ENCODE measurements at places on chromosomes 11 and 22.

- no peak for DNase-seq
Observed at GRCh38 chr22:50399751-50400331, 56.7 kb downstream of the PPP6R2 start.

GRCh38 chr11:111795334-111795985 lies 29.3 kb upstream of the PPP2R1B start:
- no peak for DNase-seq

GRCh38 chr11:65308281-65308891 lies 6.3 kb upstream of the CDC42EP2 start:
- DNase-seq = no peak

DNA sequence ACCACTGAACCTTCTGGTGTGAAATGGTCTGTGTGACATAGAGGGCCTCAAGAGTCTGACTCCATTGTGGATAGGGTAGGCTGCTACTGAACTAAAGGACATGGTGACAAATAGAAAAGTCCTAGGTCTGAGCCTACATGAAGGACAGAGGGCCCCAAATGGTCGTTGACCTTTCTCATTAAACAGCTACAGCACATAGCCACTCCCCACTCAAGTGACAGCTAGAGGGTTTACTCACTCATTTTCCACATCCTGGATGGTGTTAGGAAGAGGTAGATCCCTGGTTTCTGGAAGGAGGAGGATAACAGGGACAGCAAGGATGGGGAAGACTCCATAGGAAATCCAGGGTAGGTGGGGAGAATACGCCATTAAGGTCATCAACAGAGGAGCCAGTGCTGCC lies 63.3 kb downstream of the SLC22A24 start:
- no peak for DNase-seq

DNA sequence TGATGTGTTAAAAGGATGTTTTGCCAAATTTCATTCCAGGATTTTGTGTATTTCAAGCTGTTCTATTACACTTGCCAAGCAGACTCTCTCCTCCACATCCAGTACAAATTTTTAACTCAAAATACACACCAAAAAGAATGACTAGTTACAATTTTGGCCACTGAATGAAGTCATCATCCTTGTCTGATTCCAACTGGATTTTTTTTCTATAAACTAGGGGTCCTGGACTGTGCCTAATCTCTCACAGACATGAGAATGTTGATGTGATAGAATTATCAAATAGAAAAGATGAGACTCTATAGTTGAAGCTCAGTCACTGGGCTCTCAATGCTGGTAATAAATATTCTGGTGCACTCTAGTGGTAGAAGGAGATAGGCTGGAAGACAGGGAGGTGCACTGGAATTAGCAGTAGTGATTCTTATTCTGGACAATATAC lies 85.8 kb downstream of the FANCF start:
- DNase-seq = no peak

DNA sequence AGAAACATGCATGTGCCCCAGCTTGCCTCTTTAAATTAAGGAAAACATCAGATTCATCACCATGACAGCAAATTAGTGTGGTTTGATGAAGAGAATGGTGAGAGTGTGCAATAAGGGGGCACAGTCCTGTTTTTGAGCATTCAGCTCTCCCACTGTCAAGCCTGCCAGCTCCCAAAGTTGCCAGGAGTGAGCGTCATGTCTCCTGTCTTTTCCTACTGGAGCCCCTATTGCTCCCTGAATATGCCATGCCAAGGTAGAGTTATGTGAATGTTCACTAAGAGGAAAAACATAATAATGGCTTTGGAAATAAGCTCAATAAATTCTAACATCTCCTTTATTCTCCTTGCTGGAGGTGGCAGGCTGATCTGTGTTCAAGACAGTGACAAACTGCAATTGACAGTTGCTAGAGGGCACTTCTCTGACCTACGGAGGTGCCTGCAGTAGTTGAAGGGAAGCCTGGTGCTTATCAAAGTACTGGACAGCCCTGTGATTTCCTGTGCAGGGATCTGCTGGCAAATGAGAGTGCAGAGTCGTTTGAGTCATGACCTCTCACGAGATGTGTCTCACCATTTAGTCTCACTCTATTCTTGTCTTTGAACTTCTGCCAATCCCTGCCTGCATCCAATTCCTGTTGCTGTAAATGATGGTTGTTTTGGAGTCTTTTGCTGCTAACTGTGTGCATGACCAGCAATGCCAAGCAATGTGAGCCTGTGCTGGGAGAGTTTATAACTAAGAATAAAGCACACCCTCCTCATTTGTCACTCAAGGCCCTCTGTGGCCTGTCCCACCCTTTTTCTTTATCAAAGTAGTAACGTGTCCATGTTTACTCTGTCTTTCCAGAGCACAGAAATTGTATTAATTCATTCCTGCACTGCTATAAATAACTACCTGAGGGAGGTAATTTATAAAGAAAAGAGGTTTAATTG lies 34.8 kb downstream of the MRGPRX2 start:
- DNase-seq = no peak

DNA sequence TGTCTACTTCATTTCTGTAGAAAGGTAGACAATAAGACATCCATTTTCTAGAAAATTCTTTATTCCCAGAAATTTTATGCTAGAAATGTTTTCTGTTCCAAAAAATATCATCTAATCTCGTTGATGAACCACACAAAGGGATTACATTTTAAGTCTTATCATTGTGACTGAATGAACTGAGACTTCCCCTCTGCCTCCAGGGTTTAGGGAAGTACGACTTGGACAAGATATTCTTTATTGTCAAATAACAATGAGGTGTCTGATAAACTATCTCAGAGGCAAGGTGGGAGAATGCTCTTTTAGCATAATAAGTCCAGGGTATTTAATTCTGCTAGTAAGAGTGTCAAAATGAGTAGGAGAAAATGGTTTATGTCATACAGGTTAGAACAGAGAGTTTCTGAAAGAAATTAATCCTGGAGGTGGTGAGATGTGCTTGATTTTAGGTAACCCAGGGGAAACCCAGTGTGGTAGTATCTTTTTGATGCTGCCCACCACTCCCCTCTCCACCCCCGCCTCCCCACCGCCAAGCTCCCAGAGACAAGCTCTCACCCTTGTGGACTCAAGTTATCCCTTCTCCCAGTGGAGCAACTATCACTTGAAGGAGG lies 100.6 kb downstream of the CD44 start:
- no peak for DNase-seq

DNA sequence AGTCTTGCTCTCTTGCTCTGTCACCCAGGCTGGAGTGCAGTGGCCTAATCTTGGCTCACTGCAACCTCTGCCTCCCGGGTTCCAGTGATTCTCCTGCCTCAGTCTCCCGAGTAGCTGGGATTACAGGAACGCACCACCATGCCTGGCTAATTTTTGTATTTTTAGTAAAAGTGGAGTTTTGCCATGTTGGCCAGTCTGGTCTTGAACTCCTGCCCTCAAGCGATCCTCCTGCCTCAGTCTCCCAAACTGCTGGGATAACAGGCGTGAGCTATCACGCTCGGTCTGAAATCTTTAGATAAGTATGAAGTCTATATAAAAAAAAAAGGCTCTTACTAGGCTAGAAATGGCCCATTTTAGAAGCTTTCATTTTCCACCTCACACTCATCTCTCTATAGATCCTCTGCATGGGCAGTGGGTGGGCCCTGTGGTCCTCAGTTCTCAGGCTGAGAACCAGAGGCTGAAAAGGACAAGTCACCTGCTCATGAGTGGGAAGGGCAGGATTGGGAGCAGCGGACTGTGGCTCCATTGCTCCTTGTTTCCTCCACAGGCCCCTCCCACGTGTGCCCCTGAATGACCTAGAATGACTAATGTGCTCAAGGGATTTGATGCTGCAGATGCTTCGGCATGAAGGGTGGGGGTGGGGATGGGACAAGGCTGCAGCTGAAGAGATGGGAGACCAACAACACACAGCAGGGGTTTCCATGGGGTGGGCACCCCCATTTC lies 19.8 kb upstream of the PRAME start:
- no peak for DNase-seq

DNA sequence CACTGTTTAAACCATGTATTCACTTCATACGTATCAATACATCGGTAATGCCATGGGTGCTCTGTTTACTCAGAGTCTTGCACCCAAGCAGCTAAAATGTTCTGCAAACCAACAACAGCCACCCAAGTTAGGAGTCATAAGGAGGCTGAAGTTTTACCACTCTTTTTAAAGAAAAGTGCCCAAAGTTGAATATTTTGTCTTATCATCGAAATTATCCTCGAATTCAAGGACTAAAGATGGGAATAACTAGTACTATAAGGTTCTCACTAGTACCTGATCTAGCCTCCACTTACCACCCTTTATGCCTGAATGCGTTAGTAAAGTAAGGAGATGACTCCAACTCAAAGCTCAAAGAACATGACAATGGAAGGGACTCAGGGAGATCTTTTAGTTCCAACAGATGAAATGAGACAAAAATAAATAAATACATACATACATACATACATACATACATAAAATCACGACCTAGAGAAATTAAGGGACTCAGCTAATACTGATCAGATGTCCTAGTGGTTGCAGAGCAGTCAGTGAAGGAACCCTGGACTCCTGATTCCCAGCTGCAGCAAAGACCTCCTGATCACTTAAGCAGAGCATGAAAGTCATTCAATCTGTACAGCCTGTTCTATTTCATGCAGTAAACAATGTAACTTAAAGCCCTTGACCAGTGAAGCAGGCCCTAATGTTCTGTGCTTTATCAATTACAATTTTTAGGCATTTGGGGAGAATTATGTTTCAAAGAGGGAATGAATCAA lies 7.7 kb downstream of the OSBP start:
- DNase-seq = no peak

DNA sequence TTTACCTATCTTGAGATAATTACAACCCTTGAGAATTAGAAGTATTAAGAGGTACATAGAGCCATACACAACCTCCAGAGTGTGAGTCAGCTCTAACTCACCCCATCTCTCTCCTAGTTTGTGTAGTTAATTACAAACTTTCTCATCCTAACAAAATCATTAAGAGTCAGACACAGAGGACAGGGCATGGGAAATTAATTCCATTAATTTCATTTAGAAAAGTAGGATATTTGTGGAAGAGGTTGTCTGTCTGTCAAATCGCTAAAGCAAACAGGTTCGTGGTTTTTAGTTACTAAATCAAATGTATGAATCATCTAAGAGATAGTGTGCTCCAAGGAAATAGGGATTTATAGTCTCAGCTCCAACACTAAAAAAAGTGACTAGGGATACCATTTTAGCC lies 1261.4 kb upstream of the TENM4 start:
- DNase-seq = no peak

DNA sequence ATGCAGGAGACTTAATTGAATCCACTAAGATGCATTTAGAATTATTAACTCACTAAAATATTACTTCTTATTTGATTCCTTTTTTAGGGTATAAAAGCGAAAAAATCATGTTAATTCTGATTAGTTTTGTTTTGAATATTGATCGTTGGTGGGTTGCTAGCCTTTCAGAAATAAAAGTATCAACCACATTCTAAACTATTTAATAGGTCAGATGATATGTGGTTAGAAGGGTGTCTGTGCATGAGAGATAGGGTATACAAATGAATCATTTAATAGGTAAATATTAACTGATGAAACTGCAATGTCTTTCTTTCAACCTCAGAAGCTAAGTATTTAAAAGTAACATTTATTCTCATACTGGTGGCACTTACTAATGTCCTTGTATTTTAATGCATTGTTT lies 515.1 kb downstream of the CNTN5 start:
- DNase-seq = no peak

- no peak for DNase-seq
Observed at GRCh38 chr11:117772360-117772759, 24.7 kb downstream of the DSCAML1 start.

GRCh38 chr11:77175021-77175842 lies 47.2 kb downstream of the MYO7A start:
- DNase-seq = no peak

DNA sequence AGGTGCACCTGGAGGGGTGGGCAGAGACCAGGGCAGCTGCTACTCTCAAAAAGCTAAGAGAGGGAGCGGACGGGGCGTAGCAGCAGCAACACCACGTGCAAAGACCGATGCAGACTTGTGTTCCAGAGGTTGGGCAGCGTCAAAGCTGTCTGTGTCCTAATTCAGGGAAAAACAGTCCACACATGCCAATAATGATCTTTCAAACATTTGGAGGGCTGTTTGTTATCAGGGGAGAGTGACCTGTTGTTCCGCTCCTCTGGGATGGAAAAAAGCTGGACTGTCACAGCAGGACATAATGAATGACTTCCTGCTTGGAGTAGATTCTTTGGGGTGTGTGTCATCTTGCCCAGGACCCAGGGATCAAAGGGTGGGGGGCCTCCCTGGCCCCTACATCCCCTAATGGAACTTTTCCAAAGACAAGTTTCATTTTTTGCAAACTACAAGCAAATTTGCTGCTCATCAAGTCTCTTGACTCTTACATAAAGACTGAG lies 6.2 kb upstream of the FBLN1 start:
- DNase-seq = no peak

DNA sequence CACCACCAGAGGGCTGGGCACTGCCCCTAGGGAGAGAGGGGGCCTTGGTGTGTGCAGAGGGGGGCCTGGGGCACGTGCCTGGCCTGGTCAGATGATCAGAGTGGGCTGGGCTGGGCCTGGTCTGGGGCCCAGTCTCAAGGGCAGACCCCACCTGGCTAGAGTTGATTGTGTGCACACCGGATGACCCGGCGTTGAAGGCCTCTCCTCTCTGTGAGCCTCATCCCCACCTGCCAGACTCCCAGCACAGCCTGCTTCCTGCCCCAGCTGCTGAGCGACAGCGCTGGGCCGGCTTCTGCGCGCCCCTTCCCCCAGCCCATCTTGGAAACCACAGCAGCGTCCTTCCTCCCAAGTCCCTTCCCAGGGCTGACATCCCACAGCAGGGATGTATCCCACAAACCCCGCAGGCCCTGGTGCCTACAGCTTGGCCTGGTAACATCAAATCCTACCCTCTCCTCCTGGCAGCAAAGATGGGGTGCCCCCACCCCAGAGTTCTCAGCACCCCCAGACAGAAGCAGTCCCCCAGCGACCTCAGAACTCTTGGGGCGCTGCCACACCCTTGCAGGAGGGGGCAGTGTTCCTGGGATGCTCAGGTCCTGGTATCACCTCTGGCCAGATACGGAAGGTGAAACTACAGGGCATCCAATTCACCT lies 11.0 kb upstream of the TSSC4 start:
- DNase-seq = no peak

DNA sequence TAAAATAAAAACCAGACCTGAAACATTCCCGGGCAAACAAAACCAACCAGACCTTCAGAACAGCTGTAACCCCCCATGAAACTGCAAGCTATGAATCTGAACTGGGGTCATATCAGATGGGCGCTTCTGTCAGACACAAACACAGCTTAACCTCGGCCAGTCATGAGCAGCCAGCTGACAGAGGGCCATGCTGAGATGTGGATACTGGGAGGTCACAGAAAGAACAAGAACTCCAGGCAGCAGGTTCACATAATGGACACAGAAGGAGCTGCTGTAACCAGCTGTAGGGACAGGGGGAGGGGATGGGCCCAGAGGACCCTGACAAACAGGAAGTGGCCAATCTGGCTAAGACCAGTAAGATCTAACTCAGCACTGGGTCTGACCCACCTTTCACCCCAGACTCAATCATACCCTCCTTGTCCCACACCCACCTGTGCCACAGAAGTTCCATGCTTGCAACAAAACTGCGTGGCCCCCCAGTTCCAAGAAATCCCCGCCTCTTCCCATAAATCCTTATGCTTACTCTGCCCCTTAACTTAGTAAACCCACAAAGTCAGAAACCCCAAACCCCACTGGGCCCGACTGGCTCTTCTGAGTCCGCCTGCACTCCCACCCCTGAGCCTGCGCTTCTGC lies 4.0 kb downstream of the APOL4 start:
- DNase-seq = no peak

- peak; percentile 66 for DNase-seq
Observed at GRCh38 chr11:39365809-39366436, 2093.5 kb downstream of the LRRC4C start.

GRCh38 chr11:14656536-14657457 lies 13.2 kb downstream of the PDE3B start:
- DNase-seq = no peak
